Effector CD8-positive, alpha-beta T cell (primary cell): ENCODE measurements at places on chromosomes 7 and 10.

- no peak for DNase-seq
Measured at GRCh38 chr10:78321000-78321399, 287.3 kb downstream of the RPS24 start.

GRCh38 chr10:21308018-21308417, 217.5 kb downstream of the SKIDA1 start:
- DNase-seq: no peak

DNA sequence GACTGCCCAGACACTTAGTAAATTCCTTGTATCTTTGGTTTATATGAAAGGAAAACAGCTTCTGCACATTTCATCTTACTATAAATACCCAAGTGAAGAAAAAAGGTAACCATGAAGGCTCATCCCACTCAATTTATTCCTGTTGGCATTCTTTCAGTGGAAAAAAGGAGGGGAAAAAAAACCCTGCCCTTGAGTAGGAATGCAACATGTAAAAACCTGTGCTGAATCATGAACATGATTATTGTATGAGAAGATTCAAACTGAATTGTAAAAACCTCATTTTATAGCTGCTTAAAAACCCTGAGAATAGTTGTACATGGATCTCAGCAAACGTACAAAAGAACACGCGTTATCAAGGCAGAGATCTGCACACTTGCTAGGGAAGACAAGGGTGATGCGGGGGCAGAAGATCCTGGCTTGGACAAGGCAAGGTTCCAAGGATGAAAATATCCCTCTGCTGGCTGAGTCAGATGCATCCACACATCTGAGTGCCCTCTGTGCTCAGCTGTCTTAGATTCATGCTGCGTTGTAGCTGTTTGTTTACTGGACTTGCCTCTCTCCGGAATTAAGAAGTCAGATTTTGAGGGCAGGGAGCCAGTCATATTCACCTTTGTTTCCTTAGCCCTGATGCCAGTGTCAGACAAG, 658.2 kb downstream of the PARD3 start:
- DNase-seq: no peak

DNA sequence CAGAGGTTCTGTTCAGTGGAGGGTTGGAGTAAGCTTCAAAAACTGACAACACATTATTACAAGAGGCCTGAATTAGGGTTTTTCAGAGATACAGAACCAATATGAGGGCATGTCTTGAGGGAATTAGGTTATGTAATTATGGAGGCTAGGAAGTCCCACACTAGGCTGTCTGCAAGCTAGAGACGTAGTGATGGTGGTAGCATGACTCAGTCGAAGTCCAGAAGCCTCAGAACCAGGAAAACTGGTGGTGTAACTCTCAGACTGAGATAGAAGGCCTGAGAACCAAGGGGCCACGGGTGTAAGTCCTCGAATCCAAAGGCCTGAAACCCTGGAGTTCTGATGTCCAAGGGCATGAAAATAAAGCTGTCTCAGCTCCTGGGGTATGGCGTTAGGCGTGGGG, 35.6 kb downstream of the ZNF518A start:
- no peak for DNase-seq

DNA sequence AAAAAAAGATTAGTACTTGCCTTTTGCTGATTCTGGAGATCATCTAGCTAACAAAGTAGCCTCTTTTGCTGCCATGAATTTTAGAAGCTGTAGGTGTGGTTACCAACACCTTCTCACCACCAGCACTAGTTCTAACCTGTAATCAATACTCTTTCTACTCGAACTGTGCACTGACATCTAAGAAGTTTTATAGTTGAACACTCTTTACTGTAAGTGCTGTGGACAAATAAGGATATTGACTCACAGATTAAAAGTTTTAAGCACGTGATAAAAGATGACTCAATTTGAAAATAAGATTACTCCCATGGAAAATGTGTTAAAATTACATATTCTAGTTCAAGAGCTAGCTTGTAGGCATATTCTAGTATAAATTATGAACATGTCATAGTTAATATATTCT, 89.9 kb downstream of the REEP3 start:
- no peak for DNase-seq

DNA sequence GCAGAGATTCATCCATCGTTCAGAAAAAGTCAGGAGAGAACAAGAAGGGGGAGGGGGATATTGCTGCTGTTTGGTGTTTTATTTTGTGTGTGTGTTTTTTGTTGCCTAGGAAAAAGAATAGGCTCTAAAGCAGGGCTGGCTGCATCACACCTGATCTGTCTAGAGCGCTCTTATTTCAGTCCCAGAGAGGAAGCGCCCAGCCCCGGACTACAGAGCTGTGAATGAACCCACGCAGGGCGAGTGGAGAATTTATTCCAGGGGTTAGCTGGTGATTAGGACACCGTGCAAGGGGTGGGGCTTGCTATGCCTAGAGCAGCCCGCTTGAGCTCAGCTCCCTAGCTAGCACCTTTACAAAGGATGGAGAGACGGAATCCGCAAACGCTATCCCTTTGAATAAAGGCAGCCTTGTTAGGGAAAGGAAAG, 621 bp upstream of the FAM13C start:
- no peak for DNase-seq

- no peak for DNase-seq
Measured at GRCh38 chr7:36289833-36290661, 99.6 kb upstream of the ANLN start.

DNA sequence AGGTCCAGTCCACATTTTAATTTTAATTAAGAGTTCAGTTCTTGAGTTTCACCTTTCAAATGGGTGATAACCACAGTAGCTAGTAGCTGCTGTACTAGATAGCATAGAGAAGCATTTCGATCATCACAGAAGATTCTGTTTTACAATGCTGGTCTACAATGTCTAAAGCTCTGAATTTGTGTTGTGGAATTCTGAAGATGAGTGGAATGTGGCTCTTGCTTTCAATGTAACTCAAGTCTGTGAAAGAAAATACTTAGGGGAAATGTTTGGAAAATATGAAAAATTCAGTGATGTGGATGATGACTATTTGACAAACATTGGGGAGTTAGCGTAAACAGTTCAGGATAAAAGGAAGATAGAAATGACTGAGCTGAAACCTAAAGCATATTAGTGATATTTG, 139.4 kb downstream of the GNAT3 start:
- DNase-seq: no peak

GRCh38 chr7:7090460-7090859, 91.9 kb upstream of the C1GALT1 start:
- DNase-seq: no peak

DNA sequence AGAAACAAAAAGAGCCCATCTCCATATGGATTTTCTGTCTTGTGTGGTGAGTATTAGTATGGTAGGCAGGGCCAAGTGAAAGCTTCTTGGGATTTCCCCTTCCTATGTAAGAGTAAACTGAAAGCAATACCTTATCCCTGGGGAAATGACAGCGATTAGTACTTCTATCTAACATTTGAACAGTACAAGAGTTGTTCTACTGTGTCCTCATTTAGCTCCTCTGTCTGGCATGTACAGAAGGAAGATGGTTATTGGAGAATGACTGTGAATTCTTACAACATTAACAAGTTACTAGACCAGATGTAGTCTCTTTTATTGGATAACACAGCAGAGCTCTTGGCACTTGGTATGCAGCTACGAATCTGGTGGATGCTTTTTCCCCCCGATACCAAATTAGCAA, 17.9 kb upstream of the TRIL start:
- DNase-seq: no peak

DNA sequence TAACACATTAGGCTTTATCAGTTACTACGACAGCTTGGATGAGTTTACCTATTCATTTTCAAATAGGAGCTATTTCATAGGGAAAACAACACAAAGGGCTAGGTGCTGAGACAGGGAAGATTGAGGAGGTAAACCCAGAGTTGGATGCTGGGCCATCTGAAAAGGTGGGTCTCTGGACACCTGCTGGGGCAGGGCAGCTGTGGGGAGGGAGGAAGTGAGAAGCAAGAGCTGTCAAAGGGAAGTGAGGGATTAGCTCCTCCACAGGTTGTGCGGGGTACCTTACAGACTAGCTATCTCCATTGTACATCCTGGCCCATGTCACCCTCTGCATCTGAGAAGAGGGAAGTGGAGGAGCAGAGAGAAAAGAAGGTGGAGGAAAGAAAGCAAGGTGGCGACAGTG, 48.9 kb downstream of the BLNK start:
- no peak for DNase-seq

- DNase-seq: no peak
Measured at GRCh38 chr7:2944739-2945138, 98.9 kb downstream of the CARD11 start.

- no peak for DNase-seq
Measured at GRCh38 chr7:30923774-30924413, 12.2 kb downstream of the AQP1 start.

GRCh38 chr7:104584620-104585019, 256.2 kb downstream of the LHFPL3 start:
- no peak for DNase-seq

DNA sequence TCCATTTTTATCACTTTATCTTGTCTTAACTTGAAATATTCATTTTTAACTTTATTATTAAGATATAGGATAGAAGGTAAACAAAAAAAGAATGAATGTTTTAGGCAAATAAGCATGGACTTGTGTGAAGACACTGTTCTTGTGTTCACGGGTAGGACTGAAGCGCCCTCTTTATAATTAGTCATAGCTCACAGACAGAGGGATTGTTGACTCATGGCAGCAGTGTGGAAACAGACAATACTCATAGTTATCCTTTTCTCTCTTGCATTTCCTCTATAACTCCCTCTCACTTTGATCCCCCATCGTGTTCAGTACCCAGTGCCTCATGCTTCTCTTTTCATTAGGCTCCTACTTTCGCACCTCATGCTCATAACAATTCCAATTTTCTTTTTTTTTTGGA, 731.8 kb downstream of the PHTF2 start:
- no peak for DNase-seq

DNA sequence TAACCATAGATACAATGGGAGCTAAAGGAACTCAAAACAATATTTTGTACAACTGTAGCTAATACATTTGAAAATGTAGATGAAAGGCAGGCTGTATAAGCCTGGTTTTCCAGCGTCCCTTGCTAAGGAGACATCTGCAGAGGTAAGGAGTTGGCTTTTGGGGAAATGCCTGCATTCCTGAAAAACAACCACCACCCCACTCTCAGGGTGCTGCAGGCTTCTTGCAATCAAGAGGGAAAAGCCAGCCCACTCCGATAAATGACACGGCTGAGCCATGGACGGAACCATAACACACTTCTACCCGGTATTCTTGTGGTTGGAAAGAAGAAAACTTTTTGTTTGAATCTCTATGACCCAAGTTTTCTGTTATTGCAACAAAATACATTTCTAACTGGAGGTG, 200.3 kb downstream of the TEX36 start:
- no peak for DNase-seq

- DNase-seq: no peak
Measured at GRCh38 chr7:16493266-16493665, 27.7 kb upstream of the SOSTDC1 start.

- no peak for DNase-seq
Measured at GRCh38 chr7:42123716-42124115, 113.3 kb downstream of the GLI3 start.

- no peak for DNase-seq
Measured at GRCh38 chr7:33250421-33250871, 121.1 kb downstream of the BBS9 start.

DNA sequence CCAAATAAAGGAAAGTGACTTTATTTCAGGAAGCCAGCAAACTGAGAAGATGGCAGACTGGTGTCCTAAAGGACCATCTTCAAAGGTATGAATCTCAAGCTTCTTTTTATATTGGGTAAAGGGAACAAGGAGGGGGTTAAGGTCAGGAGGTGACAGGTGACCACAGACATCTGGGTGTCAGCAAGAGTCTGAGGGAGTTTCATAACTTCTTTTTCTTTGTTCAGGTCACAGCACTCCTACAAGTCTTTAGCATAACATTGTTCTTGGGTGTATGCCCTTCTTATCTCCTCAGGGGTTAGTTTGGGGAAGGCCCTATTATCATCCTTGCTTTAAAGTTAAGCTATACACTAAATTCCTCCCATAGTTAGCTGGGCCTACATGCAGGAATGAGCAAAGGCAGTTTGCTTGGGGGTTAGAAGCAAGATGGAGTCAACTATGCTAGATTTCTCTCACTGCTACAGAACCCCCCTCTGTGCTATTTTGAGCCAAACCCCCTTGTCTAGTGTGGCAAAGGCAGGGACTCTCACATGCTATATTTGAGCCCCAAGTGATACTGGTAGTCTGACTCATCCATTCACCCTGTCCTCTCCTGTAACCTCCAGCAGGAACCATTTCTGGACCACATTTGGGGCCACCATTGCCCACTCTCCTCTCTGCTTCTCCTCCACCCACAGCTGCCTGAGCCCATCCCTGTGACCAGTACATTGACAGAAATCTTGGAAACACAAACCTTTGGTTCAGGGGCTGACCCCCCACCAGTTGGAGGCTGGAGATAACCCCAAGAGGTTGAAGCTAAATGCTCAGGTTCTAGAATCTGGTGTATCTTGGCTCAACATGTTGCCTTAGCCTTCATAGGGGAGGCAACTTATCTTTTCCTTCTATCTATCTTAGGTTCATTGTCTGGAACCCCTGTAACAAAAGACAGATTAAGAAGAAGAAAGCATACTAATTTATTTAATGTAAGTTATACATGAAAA, 55.5 kb upstream of the LRGUK start:
- no peak for DNase-seq

DNA sequence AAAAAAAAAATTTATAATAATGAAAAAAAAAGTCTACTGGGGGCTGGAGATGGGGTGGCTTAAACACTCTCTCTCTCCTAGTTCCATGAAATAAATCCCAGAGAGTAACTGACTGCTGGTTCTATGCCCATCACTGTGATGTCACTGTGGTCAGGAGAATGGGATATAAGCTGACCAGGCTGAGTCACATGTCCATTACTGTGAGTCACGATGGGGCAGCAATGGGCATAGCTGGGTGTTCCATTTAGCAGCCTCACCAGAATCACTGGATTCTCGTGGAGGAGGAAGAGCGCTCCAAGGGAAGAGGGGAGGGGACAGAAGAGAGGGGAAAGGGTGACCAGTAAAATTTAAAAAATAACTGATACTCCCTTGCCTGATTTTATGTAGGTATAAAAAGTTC, 37.1 kb downstream of the MASTL start:
- no peak for DNase-seq

- DNase-seq: no peak
Measured at GRCh38 chr7:142571581-142571980, 177.7 kb upstream of the PRSS1 start.

GRCh38 chr10:60290558-60290957, 99.1 kb downstream of the ANK3 start:
- DNase-seq: no peak

GRCh38 chr10:34407324-34407805, 407.7 kb downstream of the PARD3 start:
- no peak for DNase-seq
